SHP77 treated with DMSO at 0.1 percent for 48 hours (cell line): ENCODE measurements at places on chromosomes 12 and 14.

- no peak for DNase-seq
Measured at GRCh38 chr14:23358553-23359166, 6.0 kb upstream of the SLC22A17 start.

DNA sequence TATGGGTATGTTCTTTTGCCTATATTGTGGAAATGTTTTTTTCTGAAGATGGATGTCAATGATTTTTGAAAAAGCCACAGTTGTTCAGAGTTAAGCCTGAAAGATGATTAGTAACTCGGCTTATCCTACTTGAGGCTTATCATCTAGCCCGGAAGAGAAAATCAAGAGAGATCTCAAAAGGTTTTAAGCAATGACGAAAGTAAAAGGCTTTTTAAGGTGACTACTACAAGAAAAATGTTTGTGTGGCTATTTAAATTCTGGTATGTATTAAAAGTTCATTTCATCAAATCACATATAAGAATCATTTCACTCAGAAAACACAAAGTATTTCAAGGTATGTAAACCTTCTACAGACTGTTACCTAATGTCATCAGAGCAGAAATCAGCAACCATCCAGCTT lies 40.2 kb downstream of the HEATR5A start:
- DNase-seq, result no peak

GRCh38 chr14:90603336-90603735 lies 206.5 kb downstream of the CALM1 start:
- no peak for DNase-seq

- no peak for DNase-seq
Measured at GRCh38 chr12:44582521-44582920, 293.6 kb downstream of the NELL2 start.

- DNase-seq, result no peak
Measured at GRCh38 chr12:56522411-56523193, 982 bp downstream of the RBMS2 start.

DNA sequence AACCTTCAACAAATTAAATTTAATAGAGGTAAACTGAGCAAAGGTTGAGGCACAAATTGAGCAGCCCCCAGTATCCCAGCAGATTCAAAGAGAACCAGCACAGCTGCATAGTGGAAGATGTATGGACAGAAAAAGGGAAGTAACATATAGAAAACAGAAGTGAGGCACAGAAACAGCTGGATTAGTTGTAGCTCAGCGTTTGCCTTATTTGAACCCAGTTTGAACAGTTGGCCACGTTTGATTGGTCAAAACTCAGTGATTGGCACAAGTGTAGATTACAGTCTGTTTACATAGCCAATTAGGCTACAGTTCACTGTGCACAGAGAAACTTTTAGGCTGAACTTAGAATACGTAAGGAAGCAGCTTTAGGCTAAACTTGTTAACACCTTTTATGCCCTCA lies 315.5 kb downstream of the RMST start:
- DNase-seq, result no peak

DNA sequence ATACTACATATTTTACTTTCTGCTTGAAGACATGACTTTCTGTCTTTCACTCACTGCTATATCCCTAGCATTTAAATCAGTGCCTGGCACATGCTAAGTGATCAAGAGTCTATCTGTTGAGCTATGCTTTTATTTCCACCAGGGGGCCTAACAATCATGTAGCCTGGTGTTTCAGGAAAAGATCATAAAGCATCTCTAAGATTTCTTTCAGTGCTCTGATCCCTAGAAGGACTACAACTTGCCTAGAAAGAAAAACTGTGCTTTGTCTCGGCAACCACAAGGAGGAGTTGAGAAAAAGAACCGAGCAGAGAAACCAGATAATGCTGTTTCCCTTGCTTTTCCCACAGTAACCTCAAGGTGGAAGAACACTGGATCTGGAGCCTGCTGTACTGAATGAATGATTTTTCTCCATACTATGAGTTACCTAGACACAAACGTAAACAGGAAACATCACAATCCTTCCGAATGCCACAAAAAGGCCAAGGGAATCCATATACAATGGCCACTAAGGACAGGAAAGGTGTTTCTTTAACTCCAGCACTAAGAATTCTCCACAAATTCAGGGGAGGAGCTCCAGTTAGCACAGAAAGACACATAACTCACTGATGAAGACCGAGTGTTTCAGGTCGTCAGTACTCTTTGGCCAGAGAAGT lies 1.2 kb downstream of the CRY1 start:
- peak; percentile 45 for DNase-seq

DNA sequence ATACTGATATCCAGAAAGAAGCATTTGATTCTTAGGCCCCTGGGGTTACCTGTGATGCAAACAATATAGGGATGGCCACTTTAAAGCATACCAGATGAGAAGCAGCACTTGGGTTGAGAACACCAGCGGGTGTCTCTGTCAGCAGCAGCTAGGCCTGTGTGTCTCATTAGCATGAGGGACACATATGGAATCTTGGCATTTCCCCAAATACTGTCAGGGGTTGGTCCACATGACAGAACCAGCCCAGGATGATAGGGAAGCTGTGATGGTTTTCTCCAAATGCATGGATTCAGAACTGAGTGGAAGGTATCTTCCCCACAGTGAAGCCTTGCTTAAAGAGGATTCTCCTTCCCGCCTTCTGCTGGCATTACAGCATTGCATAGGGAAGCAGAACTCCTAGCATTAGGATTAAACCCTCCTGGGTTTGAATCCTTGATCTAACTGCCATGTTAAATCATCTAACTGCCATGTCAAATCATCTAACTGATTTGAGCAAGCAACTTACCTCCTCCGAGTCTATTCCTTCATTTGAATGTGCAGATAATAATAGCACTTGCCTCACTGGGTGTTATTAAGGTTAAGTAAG lies 111.5 kb upstream of the WSCD2 start:
- DNase-seq, result no peak

- DNase-seq, result no peak
Measured at GRCh38 chr14:92440345-92441003, 73.1 kb upstream of the RIN3 start.

DNA sequence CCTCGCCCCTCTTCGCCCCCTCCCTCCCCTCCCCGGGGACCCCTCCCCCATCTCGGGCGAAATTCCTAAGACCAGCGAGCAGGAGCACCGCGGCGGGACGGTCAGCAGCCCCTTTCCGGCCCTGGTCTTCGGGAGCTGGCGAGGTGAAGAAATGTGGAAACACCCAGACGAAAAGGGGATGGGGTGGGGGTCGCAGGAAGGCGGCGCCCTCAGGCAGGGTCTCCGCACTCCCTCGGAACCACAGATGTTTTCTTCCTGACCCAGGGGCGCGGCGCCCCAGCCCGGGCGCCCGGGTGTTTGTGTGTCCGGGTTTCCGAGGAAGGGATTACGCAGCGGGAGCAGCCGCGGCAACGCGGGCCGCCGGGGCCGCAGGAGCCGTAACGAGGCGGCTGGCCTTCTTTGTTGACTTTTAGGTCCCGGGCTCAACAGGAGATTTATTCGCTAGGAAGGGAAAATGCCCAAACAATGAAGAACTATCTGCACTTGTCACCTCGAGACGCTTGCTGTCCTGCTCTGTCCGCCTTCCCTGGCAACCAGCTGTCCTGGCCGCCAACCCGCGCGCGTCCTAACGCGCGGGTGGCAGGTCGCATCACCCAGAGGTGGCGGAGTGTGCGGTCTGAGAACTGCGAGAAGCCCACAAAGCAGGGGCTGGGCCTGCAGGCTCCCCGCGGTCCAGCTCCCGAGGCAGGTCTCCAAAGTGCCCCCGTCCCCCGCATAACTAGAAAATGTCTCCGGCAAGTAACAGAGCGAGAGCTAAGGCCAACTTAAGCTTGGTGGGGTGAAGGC lies 7.0 kb downstream of the FOXA1 start:
- DNase-seq, result peak; percentile 60

DNA sequence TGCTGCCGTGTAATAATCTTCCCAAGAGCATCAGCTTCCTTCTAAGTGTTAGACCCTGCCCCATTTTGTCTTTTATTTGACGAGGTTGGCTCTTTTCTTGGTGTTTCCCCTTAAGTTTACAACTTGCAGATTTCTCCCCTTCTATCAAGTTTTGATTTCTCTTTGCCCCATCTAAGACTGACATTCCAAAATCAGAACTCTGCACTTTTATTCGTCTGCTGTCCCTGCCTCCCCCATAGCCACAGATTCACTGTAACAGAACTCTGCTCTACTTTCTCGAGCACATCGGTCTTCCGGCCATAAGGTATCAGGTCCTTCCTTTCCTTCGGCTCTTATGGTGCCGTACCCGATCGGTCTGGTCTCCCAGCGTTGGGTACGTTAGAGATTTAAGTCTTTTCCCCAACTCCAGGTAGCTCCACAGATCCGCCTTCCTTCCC lies 563 bp downstream of the DCP1B start:
- no peak for DNase-seq

DNA sequence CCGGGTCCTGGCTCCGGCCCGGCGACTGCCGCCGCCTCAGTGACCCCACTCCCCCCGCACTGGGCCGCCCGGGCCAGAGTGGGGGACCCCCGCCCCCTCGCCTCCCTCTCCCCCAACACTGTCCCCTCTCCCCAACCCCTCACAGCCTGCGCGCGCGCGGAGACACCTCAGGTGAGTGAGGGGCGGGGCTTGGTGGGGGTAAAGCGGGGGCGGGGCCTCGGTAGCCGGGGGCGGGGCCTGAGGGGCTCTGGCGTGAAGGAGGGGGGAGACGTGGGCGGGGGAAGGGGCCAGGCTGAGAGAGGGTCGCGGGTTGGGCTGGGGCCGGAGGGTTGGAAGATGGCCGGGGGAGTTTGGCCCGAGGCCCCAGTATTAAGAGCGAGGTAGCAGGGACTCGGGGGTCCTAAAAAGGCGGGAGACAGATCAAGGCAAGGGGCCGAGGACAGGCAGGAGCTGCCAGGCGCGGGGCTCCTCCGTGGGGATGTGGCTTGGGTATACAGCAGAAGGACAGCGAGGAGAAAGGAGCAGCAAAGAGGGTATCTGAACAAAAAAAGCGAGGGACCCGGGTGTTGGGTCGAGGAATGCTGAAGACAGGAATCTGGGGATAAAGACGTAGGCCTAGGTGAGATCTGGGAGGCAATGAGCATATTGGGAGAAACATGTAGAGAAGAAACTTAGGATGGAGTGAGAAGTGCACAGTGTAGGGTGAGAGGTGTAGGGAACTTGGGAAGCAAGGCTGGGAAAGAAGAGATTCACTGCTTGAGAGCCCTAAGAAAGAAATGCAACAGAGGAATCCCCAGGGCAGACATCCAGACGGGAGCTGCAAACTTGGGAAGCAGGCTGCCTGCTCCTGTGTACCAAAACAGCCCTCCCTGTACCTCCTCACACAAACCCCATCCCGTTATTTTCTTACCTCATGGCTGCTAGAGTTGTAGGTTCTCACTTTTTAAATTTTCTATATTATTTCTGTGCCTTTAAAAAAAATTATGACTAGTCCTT lies 10.8 kb downstream of the SUOX start:
- DNase-seq, result no peak
